ENCODE measurements at places on chromosomes 3 and 15.

- no peak for DNase-seq
Measured at GRCh38 chr15:25372298-25372697, 66.5 kb downstream of the UBE3A start.

- DNase-seq = no peak
Measured at GRCh38 chr15:71735385-71735757, 75.0 kb upstream of the NR2E3 start.

GRCh38 chr3:148948913-148949657 lies 42.3 kb upstream of the GYG1 start:
- no peak for DNase-seq

DNA sequence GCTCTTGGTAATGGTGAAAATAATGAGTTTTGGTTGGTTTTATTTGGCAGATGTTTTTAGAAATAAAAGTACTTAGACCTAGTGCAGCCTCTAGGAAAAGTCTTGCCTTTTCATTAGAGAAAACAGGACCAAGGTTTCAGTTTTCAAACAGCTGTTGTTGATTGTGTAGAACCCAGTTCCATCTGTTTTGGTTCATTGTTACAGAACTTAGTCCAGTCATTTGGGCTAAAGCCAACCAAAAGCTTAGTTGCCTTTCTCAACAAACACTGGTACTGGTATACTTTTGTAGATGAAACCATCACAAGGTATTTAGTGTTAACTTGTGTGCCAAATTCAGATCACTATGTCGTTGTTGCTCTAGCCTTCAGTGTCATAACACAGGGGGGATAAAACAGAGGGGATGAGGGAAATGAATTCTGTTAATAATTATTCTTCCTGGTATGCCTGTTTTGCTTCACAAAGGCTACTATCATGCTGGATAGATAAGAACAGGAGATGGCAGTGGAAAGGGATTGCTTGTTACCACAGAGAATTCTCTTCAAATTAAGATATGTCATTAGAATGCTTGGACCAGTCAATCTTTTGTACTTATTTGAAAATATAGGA lies 12.6 kb upstream of the APH1B start:
- no peak for DNase-seq

GRCh38 chr3:109191421-109191820 lies 54.9 kb downstream of the C3orf85 start:
- no peak for DNase-seq

DNA sequence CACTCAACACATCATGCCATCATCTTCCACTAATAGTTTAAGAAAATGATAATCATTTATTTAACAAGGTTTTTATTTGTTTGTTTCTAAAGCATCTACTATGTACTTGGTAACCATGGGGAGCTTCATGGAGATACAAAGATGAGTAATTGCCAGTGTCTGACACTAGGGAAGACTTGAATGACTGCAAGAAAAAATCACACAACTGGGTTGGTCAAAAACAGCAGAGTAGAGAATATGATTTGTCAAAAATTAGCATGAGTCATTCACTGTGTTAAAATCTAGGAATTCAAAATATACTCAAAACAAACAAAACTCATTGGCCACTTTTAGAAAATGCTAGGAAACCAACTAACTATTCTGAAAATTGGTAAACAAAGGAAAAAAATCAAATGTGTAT lies 6.3 kb downstream of the BNC1 start:
- DNase-seq = no peak

DNA sequence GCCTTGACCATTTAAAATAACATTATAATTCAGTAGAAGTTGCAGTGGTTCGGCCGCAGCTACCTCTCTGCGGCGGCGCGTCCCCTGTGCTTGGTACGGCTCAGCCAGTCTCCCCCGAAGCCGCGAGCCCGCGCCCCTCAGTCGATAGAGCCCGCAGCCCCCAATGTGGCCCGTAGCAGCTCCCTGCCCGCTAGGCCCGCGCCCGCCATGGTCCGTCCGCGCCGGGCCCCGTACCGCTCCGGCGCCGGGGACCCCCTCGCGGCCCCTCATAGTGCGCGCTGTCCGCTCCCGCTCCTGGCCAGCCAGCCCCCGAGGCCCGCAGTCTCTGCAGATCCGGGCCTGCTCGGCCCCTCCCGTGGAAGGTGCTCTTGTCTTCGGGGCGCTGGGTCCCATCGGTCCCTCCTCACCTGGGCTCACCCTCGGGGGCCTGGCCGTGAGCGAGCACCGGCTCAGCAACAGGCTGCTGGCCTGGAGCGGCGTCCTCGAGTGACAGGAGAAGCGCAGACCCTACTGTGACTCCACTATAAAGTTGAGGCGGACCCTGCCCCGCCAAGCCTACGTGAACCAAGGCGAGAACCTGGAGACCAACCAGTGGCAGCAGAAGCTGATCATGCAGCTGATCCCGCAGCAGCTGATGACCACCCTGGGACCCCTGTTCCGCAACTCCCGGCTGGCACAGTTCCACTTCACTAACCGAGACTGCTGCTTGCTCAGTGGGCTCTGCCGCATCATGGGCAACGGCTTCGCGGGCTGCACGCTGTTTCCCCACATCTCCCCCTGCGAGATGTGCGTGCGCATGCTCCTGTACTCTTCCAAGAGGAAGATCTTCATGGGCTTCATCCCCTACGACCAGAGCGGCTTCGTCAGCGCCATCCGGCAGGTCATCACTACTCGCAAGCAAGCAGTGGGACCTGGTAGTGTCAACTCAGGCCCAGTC lies 21.8 kb upstream of the GPR156 start:
- DNase-seq = no peak

GRCh38 chr15:69943637-69944036 lies 154.1 kb downstream of the TLE3 start:
- no peak for DNase-seq

- DNase-seq = no peak
Measured at GRCh38 chr15:84638103-84638502, 16.0 kb downstream of the WDR73 start.

GRCh38 chr15:65583701-65584100 lies 27.2 kb downstream of the INTS14 start:
- no peak for DNase-seq

GRCh38 chr15:78264304-78265136 lies at the start of gene DNAJA4:
TSS of gene DNAJA4 (plus strand) at chr15:78264562. CDS start at chr15:78264764, 202 bp downstream.
- DNase-seq = no peak

DNA sequence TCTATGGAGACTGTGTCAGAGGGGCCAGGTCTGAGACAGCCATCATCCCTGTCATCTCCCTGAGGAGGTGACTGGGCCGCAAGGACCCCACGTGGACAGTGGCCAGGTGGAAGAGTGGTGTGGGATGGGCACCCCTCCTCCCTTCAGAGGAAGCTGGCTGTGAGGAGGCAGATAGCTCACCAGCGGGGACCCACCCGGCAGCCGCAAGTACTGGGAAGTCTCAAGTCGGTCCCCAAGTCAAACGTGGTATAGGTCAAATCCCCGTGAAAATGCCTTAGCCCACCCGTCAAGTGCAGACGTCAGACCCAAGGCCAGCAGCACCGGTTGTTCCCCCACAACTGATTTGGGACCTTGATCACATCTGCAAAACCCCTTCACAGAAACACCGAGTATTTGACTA lies 12.3 kb upstream of the KLF13 start:
- DNase-seq = no peak

- DNase-seq = no peak
Measured at GRCh38 chr3:195226445-195226844, 44.5 kb downstream of the XXYLT1 start.

GRCh38 chr15:66655997-66656396 lies 46.0 kb upstream of the SMAD6 start:
- DNase-seq = no peak

- peak; percentile 31 for DNase-seq
Measured at GRCh38 chr15:58475573-58476524, 44.1 kb downstream of the LIPC start.

GRCh38 chr15:25055356-25056068 lies 100.7 kb downstream of the SNRPN start:
- no peak for DNase-seq

DNA sequence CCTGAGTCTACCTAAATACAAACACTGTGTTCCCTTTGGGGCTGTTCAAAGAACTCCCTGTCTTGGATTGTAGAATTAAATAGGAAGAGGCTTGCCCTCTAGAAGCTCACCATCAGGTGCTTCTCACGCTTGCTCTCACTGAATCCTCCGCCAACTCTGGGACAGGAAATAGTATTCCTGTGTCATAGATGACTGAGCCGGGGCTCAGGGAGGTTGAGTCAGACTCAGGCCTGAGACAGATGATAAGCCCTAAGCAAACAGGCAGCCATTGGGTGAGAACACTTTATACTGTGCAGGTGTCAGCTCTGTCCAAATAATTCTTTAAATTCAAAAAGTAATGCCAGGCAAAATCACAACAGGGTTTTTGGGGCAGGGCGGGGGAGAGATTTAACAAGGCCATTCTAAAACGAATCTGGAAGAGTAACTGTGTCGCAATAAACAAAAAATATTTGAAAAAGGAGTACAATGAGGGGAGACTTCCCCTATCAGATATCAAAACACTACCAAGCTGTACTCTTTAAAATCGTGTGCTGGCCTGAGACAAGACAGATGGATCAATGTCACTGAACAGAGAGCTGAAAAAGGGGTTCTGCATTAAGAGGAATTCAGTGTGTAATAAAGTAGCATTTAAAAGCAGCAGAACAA lies 59.0 kb downstream of the EPHB3 start:
- no peak for DNase-seq

GRCh38 chr3:152927131-152927530 lies 92.2 kb downstream of the P2RY1 start:
- no peak for DNase-seq

DNA sequence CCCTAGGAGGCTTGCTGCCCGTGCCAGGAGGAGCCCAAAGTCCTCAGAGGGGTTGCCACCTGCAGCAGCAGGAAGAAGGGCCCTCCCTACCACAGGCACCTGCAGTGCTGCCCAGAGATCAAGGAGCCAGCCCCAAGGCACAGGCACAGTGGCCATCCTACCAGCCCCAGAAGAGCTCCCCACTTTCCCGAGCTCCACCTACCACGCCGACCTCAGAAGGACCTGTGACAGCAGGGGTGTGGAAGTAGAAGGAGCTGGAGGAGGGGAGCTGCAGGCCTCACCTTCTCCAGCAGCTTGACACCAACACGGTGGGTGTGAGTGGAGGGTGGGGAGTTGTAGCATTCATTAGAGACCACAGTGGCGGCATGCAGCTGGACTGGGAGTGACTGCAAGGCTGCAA lies 485.8 kb downstream of the GABRG3 start:
- no peak for DNase-seq

- DNase-seq = no peak
Measured at GRCh38 chr3:81749265-81749664, 12.2 kb downstream of the GBE1 start.

- DNase-seq = no peak
Measured at GRCh38 chr3:188656196-188656982, 502.4 kb downstream of the LPP start.

DNA sequence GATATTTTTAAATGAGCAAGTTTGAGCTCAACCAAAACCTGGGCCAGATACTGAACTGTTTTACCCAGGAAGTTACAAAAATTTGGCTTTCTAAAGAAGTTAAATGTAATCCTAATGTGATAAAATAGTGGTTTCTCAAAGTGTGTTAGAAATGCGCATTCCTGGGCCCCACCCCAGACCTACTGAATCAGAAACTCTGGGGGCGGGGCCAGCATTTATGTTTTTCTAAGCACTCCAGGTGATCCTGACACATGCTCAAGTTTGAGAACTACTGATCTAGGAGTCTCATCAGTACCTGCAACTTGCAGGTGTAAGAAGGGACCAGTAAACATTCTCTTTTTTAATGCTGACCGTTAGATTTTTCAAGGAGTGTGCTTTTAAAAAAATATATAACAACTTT lies 190.6 kb downstream of the VPS13C start:
- DNase-seq = no peak

GRCh38 chr3:197874653-197875052 lies 75.3 kb upstream of the RPL35A start:
- no peak for DNase-seq

DNA sequence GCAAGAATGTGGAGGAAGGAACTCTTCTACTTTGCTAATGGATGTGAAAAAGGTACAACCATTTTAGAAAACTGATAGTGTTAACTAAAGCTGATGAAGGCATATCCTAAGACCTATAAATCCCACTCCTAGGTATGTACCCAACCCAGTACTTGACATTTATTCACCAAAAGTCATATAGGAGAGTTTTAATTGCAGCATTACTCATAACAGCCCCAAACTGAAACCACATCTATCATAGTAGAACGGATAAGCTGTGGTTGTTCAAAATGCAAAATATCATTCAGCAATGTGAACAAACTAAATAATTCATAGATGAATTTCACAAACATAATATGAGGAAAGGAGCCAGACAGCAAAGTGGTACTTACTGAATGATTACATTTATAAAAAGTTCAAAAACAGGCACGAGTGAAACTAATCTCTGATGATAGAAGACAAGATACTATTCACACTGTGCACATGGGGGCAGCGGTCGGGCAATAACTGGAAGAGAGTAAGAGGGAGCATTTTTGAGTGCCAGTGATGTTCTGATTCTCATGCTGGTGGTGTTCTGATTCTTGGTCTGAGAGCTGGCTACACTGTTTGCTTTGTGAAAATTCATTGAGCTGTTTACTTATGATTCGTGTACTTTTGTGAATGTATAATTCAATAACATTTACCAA lies 34.3 kb downstream of the GOLIM4 start:
- no peak for DNase-seq

DNA sequence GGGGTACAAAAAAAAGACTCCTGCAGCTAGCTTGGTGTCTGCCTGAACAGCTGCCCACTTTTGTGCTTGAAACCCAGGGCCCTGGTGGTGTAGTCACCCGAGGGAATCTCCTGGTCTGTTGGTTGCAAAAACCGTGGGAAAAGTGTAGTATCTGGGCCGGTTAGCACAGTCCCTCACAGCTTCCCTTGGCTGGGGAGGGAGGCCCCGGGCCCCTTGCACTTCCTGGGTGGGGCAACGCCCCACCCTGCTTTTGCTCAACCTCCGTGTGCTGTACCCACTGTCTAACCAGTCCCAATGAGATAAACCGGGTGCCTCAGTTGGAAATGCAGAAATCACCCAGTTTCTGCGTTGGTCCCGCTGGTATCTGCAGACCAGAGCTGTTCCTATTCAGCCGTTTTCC lies 211.7 kb upstream of the ZPLD1 start:
- no peak for DNase-seq

- DNase-seq = no peak
Measured at GRCh38 chr3:183524476-183524875, 31.0 kb downstream of the KLHL6 start.

DNA sequence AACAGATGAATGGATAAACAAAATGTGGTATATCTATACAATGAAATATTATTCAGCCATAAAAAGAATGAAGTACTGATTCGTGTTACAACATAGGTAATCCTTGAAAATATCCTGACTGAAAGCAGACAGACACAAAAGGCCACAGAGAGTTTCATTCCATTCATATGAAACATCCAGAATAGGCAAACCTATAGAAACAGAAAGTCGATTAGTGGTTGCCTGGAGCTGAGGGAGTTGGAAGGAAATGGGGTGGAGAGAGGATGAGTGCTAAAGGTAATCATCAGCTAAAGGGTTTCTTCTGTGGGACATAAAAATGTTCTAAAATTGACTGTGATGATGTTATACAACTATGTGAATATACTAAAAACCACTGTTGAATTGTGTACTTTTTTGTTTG lies 22.9 kb downstream of the FOXP1 start:
- DNase-seq = no peak

DNA sequence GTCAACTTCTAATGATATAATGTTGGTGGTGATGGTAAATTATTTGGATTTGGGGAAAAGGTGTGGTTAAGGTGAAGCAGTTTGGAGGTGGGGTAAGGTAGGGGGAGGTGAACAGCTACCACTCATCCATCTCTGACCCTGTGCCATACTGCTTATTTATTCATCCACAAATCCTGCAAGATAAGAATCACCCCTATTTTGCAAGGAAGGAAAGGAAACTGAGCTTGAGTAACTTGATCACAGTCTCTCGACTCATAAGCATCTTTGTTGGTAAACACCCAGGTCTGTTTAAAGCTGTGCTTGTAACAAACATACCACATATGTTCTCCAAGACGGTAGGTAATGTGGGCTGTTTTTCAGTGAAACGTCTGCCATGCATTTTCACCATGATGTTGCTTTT lies 67.3 kb downstream of the PTPRG start:
- no peak for DNase-seq

Measured in AG04449 (cell line).